ENCODE measurements at places on chromosomes 5 and 9. TPM values are rescaled to one million over a fixed set of nuclear protein-coding genes. Genes with fewer than 3 reads are reported as not detected.
A peak's percentile ranks its signal among the peaks of the same experiment; 100 is the strongest.

CSF2 gene
- not detected for total RNA-seq

EGFL7 gene
- total RNA-seq: 61.5 TPM

GRCh38 chr5:147490989-147491388 is 18.9 kb downstream of the DPYSL3 start:
- no peak for DNase-seq

DNA sequence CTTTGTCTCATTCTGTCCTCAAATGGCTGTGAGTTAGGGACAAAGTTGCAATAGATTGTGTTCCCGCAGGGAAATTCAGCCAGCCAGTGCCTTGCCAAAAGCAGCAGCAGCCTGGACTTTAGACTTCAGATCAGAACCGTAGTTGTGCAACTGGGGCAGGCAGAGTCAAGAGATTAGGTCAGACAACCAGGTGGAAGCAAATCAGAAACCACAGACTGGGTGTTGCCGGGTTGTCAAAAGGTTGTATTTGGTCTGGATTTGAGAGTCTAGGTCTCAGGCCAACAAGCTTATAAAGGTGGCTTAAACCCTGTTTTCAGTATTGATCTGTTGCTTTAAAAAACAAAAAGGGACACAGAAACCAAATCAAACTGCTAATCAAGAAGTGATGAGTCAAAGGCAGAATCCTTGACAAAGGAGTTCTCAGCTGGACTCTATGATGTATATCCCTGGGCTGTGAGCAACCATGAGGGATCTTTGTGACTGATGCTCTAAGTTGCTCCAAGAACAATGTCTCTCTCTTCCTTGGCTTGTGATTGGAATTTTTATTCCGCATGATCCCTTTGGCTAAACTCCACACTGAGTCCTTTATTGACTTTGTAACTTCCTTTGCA is 20.9 kb downstream of the RFK start:
- peak; percentile 89 for DNase-seq

DNA sequence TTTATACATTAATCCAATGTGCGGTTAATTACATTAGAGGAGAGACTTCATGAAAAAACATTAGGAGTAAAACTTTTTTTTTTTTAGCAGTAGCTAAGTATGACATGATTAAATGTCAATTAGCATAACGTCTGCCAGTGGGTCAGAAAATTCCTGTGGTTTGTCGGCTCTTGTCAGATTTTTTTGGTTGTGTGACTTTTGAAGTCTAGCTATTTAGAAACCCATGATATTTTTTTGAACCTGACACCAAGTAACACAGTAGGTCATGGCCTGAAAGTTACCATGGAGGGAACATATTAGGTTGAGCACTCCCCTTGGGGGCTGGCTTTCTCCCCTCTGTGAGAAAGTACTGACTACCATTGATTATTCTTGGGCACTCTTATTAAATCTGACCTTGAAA is 84.8 kb upstream of the ALDH1A1 start:
- DNase-seq: no peak
